ENCODE measurements at places on chromosomes 6 and 20.

DNA sequence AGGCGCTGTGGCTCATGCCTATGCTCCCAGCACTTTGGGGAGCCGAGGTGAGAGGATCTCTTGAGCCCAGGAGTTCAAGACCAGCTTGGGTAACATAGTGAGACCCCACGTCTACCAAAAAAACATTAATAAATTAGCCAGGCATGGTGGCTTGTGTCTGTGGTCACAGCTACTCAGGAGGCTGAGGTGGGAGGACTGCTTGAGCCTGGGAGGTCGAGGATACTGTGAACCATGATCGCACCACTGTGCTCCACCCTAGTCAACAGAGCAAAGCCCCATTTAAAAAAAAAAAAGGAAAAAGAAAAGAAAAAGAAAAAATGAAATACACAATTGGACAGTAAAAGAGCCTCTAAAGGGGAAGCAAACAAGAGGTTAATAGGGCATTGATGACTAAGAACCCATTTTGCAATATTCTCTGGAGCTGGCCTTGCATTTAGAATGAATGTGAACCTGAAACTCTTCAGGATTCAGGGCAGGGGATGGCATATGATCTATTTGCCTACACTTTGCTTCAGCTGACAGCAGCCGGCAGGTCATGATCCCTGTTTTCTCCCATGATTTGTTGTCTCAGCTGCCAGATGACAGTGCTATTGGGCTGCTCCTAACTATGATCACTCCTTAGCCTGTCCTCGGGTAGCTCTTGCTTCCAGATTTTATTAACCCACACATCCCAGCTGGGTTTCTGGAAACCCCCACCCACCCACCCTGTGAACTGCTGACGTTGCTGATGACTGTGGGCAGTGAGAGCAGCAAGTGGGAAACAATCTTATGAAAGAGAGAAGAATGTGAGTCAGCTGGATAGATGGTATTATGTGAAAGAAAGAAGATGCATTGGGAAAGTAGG is 83.8 kb upstream of the ELOVL5 start:
- peak; percentile 66 for DNase-seq

DNA sequence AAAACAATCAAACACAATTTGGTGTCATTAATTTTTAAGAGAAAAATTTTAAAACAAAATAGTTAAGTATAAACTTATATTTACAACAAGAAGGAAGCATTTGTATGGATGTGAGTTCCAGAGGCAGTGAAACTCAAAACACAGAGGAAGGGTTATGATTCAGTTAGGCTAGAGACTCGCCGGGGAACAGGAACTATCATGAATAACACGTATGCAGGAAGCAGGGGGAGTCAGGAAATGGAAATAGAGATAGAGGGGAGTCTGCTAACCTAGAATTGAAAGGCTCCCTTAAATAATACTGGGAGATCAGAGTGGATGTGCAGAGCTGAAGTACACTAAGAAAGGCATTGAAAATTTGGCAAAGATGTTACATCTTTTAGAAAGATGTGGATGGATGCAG is 14.2 kb upstream of the HLA-DRB1 start:
- no peak for DNase-seq

GRCh38 chr6:46583081-46583480 is 69.5 kb downstream of the CYP39A1 start:
- DNase-seq: no peak

- no peak for DNase-seq
Measured at GRCh38 chr6:136471372-136471771, 78.8 kb downstream of the MAP7 start.

GRCh38 chr6:170523256-170524171 is 29.6 kb downstream of the PSMB1 start:
- DNase-seq: no peak

- no peak for DNase-seq
Measured at GRCh38 chr6:166714581-166714980, 87.5 kb upstream of the RPS6KA2 start.

DNA sequence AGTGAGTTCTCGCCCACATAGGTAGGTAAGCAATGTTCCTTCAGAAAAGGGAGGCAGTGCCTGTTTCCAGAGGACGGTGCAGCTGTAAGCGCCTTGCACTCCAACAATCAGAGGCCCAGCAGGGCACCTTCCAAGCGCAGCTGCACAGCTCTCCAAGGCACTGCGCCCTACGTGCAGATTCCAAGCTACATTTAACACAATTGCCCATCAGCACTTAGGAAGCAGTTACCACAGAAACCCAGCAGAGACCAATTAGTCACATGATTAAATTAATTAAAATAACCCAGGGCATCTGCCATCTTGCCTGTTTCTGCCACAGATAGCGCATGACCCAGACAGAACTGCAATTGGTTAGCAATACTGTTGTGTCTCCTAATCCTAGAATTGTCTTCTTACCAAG is 65.5 kb downstream of the SOBP start:
- DNase-seq: no peak

- DNase-seq: peak; percentile 90
Measured at GRCh38 chr6:31729515-31729978, 448 bp upstream of the DDAH2 start.

- no peak for DNase-seq
Measured at GRCh38 chr20:62276439-62276838, 26.4 kb upstream of the ADRM1 start.

GRCh38 chr6:32096087-32096393 is 13.1 kb downstream of the TNXB start:
- no peak for DNase-seq

- DNase-seq: no peak
Measured at GRCh38 chr6:1657116-1657770, 47.5 kb downstream of the FOXC1 start.

DNA sequence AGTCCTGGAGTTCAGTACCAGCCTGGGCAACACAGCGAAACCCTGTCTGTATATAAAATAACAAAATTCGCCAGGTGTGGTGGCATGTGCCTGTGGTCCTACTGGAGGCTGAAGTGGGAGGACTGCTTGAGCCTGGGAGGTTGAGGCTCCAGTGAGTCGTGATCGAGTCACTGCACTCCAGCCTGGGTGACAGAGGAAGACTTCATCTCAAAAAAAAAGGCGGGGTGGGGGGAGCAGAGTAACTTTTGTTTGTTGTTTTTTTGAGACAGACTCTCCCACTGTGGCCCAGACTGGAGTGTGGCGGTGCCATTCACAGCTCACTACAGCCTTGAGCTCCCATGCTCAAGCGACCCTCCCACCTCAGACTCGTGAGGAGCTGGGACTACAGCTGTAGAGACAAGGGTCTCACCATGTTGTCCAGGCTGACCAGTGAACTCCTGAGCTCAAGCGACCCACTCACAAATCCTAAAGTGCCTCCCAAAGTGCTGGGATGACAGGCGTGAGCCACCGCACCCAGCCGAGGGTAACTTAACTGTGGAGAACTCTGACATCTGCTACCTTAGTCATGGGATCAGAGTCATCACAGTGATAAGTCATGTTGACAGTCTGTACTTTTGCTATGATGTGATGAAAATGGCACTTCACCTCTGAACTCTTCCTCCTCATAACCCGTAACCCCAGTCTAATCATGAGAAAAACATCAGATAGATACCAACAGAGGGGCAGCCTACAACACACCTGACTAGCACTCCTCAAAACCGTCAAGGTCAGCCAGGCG is 16.5 kb downstream of the PEDS1 start:
- DNase-seq: peak; percentile 68

- no peak for DNase-seq
Measured at GRCh38 chr6:132929141-132929540, 114.8 kb downstream of the RPS12 start.

GRCh38 chr20:2596673-2597279 is 55.7 kb upstream of the NOP56 start:
- DNase-seq: peak; percentile 47

DNA sequence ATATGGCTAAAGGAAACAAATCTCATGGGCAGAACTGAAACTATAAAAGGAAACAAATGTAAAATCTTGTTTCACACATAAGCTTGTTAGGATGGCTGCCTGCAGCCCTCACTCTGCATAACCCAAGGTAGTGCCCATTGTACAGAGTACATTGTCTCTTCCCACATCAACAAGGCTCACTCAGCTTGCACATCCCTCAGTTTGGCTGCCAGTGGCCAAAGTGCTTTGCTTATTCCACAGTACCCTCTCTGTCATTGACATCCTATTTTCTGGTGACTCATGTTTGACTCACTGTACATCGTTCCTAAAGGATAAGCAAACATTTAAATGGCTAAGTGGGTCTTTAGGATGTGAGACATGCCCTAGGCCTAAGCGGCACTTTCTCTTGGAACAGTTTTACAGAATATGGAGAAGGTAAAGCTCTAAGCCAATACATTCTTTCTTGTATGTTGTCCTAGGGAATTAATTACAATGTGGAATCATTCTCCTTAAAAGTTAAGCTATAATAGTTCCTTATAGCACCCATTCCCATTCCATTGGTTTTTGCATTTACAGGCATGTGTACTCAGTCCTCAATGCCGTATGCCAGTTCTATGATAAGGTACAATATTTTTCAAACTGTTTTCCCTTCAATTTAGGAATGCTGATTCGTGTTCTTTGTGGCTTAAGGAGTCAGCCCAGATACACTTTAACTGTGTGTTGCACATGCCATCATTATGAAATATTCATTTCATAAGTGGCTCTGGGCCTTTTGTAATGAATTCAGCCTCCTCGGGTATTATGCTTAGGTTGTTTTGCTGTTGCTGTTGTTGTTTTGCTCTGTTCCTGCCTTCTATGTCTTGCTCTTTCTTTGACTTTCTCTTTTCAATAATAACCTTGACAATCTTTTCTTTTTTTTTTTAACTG is 5.5 kb downstream of the ANKEF1 start:
- peak; percentile 85 for DNase-seq

GRCh38 chr6:22804620-22805261 is 235.4 kb downstream of the HDGFL1 start:
- DNase-seq: no peak

GRCh38 chr6:161104966-161105365 is 113.4 kb downstream of the MAP3K4 start:
- peak; percentile 30 for DNase-seq

- peak; percentile 77 for DNase-seq
Measured at GRCh38 chr6:422433-423054, 31.0 kb downstream of the IRF4 start.

DNA sequence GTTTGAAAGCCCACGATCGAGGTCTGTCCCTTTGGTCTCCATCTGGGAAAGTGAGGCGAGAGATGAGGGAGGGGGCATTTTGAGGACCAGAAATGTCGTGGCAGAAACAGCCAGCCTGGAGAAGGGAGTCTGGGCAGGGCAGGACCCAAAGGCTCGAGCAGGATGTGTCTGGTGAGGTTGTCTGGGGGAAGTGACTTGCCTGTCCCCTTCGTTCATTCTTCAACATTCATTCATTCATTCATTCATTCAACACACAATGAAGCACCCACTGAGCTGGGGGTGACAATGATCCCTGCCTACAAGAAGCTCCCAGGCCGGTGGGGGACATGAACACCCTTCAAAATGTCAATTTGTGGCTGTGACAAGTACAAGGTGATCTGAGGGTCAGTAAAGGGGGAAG is 80.5 kb downstream of the CEBPB start:
- no peak for DNase-seq

DNA sequence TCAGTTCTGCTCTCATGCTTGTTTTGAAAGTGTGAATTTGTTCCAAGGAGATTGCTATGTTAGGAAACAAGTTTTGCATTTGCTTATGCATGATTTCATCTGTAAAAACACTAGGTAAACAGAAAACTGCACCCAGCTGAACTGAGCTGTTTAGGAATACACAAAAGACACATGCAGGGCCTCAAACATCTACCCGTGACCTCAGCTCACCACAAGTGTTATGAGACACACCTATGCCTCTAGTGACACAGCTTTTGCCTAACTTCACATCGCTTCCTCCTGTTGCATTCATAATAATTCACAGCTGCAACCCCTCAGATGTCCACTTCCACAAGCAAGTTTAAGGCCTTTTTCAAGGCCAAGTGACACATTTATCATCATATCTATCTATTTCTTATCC is 98.0 kb upstream of the SLC24A3 start:
- DNase-seq: no peak

DNA sequence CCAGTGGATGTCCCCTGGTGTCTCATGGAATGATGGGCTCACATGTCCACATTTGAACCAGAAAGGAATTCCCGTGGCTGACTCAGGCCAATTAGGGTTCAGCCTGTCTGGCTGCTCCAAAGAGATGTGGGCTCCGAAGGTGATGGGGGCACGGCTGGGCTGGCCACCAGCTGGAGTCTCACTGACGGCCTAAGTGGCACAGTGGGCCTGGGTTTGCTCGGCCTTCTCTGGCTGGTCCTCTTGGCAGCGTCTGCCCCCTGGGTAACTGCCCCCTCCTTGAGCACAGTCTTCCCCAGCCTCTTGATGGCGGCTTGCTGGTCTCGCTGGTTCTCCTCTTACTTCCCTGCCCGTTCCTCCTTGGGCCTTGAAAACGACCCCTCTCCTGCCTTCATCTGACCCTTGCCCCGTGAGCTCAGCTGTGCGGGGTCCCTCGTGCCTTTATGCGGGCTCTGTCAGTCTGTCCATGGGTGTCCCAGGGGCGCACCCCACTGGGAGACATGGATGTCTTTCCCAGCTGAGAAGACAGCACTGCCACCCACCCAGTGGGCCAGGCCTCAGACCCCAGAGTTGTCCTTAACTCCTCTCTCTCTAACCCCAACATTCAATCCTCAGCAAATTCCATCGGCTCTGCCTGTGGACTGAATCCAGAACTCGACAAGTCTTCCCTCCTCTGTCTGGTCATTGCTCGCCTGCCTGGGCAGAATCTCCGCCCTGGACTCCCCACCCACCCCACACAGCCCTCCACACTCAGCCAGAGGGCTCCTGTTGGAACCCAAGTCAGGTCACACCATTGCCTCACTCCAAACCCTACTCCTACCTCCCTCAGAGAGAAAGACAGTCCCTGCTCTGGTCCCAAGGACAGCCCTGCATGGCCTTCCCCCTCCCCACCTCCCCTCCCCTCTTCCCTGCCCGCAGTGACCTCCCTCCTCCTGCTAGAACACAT is 78.7 kb downstream of the CEBPB start:
- no peak for DNase-seq

GRCh38 chr6:113505084-113505699 is 352.0 kb upstream of the MARCKS start:
- DNase-seq: no peak

GRCh38 chr20:61061981-61062380 is 190.1 kb upstream of the CDH4 start:
- DNase-seq: no peak

GRCh38 chr20:35344354-35344837 is 52.2 kb upstream of the FAM83C start:
- DNase-seq: peak; percentile 89

DNA sequence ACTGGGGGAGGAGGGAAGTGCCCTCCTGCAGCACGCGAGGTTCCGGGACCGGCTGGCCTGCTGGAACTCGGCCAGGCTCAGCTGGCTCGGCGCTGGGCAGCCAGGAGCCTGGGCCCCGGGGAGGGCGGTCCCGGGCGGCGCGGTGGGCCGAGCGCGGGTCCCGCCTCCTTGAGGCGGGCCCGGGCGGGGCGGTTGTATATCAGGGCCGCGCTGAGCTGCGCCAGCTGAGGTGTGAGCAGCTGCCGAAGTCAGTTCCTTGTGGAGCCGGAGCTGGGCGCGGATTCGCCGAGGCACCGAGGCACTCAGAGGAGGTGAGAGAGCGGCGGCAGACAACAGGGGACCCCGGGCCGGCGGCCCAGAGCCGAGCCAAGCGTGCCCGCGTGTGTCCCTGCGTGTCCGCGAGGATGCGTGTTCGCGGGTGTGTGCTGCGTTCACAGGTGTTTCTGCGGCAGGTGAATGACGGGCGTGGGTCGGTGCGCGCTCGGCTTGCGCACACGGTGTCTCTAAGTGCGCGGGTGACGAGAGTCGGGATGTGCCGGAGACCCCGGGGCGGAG is at the start of gene CDKN1A:
CDKN1A (plus strand) TSS at position 227 of the 555 bp plus-strand sequence. CDS start 5,388 bp downstream, outside the sequence.
- DNase-seq: peak; percentile 94

All from EL (cell line).